Activated CD4-positive, alpha-beta T cell treated with anti-CD3 and anti-CD28 coated beads, Interleukin-2, amount 50 U/mL, for 1 hour (primary cell): ENCODE measurements at places on chromosomes 4 and X.
A peak's percentile ranks its signal among the peaks of the same experiment; 100 is the strongest.

DNA sequence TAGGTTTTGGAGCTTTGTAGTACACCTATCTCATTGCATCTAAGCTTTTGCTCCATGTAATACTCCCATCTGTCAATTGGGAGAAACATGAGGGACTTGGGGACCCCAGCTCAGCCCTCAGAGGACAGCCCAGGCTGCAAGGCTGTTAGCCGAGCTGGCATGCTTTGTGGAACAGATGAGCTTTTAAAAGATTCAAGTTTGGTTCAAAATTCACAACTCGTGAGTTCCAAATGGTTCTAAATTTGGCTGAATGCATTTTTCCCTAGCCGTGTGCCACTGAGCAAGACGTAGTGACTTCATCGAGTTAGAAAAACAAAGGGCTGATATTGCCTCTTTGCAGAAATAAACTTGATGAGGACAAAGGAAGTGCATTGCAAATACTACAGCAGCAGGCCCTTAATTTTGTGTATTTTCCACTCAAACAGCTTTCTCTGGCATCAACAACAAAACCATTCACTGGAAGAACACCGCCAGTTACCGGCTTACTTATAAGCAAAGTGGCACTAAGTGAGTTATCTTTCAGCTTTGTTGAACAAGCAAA lies 165.0 kb upstream of the HS3ST1 start:
- no peak for DNase-seq

GRCh38 chr4:25966171-25966570 lies 52.2 kb downstream of the SMIM20 start:
- no peak for DNase-seq

DNA sequence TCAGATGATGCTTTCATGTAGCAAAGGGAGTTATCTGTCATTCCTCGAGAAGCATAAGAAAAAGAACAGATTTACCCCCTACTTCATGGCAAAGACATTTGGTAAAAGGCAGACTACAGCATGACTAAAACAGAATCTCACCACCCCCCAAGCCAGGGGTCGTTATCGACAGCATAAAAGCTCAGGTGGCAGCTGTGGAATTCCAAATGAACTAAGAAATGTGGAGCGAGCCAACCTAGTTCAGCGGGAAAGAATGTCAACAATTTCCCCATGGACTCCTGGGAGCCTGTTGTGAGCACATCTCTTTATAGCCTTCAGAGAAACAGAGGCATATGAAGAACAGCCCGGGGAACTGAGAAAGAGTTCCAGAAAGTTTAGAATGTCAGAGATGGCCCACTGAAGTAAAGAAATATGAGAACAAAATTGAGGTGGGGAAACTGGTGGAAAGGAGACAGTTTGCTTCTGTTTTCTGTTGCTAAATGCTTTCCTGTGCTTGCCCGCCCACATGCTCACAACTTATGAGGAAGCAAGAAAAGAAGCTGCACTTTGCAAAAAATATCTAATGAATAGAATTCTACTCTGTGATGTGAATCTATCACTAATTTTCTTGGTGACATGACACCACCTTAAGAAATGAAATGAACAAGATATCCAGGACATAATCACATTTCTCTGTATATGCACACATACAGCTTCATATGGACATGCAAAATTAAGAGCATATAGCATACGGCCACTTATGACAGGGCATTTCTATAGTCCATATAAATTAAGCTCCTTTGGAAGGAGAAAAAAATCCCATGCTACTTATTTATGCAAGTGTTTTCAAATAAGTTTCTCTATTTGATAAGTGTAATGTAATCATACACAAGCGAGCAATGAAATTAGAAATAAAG lies 135.3 kb upstream of the MID1 start:
- DNase-seq, result no peak

GRCh38 chr4:26782830-26783202 lies 77.8 kb upstream of the STIM2 start:
- DNase-seq, result no peak

DNA sequence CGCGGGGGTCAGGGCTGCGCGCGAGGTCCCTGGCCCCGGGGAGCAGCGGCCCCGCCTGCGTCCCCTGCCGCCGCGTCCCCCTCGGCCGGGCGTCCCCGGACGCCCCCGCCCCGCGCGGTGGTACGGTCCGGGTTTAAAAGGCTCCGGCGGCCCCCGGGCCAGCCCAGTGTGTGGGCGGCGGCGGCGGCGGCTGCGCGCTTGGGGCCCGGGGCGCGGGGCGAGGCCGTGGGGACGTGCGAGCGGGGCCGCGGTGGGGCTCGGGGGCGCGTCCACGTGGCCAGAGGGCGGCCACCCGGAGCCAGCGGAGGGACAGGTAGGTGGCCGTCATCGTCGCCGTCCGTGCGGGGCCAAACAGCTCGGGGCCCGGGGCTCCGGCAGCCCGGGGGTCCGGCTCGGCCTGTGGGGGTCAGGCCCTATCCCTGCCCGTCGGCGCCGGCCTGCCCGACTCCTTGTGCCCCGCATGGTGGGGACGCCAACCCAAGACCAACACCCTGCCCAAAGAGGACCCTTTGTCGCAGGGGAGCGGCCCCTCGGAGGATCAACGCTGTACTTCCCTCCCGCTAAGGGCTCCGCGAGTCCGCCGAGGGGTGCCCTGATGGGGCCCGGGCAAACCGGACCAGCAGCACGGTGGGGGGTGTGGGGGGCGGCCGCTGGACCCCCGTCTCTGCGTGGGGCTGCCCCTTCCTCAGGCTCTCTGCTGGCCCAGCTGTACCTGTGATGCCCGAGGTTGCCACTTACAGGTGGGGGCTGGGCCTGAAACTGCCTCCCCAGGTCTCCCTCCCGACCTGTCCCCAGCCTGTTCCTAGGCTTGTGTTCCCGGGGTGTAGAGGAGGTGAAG lies at the start of gene PLXNA3:
TSS of gene PLXNA3 (plus strand) at position 166 of the 838 bp plus-strand sequence. CDS start 1,903 bp downstream, outside the sequence.
- DNase-seq, result peak; percentile 62

DNA sequence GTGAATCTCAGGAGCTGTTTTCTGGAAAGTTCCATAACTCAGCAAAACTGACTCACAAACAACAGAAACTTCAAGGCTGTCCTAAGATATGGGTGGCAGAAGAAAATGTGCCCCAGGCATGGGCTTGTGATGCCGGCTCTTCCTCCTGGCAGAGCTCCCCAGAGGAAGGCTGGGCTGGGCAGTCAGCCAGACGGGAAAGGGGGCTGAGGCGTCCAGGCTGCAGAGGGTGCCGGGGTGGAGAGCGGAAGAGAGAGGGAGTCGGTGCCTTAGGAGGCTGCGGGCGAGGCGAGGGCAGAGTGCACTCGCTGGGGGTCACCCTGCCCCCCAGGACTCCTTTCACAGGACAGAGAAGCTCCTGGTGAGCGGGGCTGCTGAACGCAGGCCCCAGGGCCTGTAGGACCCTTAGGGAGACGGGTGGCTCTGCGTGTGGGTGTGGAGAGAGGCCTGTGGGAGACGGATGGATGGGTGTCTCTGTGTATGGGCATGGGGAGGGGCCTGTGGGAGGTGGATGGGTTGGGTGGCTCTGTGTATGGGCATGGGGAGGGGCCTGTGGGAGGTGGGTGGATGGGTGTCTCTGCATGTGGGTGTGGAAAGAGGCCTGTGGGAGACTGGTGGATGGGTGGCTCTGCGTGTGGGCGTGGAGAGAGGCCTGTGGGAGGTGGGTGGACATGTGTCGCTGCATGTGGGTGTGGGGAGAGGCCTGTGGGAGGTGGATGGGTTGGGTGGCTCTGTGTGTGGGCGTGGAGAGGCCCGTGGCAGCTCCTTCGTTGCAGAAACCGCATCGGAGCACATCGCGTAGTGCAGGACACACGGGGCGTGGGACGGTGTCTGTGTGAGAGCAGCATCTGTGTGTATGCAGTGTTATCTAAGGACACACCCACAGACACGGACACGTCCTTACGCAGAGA lies 15.9 kb downstream of the PCGF3 start:
- no peak for DNase-seq

GRCh38 chr4:98503676-98504075 lies 154.7 kb downstream of the TSPAN5 start:
- no peak for DNase-seq

DNA sequence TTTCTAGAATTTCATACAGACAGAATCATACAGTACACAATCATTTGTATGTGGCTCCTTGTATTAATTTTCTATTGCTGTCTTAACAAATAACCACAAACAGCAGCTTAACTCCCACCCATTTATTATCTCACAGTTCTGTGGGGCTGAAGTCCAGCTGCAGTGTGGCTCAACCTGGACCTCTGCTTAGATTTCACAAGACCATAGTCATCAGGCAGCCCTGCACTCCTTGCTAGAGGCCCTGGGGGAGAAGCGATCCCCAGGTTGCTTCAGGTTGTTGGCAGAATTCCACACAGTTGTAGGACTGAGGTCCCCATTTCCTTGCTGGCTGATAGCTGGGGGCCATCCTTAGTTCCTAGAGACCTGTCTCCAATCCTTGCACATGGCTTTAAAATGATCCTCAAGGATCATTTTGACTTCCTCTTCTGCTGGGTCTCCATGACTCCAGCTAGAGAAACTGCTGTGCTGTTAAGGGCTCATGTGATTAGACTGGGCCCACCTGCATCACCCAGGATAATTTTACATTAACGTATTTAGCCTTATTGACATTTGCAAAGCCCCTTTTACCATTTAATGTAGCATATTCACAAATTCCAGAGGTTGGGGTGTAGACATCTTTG lies 60.9 kb upstream of the SMAD1 start:
- no peak for DNase-seq

GRCh38 chrX:107678957-107679740 lies 50.8 kb downstream of the PRPS1 start:
- DNase-seq, result peak; percentile 72

DNA sequence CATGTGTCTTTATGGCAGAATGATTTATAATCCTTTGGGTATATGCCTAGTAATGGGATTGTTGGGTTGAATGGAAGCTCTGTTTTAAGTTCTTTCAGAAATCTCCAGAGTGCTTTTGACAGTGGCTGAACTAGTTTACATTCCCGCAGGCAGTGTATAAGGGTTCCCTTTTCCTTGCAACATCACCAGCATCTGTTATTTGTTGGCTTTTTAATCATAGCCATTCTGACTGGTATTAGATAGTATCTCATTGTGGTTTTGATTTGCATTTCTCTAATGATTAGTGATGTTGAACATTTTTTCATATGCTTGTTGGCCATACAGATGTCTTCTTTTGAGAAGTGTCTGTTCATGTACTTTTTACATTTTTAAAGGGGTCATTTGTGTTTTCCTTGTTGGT lies 129.8 kb downstream of the TBCK start:
- no peak for DNase-seq

DNA sequence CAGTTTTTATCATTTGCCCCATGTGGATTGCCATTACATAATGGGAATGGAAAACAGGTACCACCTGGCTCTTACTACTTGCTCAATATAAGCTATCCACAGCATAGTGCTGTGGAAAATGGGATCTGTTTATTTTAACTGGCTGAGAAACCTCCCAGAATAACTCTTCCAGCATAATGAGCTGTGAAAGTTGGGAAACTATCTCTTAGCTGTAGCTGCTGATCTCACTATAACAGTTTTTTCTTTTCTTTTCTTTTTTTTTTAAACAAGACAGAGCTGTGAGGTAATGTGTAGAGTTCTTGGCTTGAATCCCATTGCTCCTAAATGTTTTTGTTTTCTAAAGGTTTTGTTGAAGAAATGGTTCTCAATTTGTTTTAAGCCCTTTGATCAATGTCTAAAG lies 988.3 kb downstream of the PCDH19 start:
- no peak for DNase-seq

DNA sequence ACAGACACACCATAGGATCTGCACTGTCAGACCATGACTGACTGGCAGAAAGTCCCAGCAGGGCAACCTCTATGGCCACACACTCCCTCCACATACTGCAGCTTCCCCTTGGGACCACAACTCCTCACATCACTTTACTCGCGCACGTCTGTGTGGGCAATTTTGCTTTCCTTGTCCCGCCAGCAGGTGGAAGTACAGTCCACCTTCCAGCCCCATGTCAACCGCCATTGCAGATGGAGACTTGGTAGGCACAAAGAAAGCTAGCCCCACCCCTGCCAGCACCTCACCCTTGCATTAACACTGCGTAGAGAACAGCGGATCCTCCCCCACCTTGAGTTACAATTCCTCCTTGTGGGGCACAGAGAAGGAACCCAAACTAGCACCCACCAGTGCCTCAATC lies 74.4 kb upstream of the NAP1L2 start:
- DNase-seq, result no peak

- no peak for DNase-seq
These were observed 1579.3 kb downstream of the C4orf33 start for GRCh38 chr4:130675266-130675665.

- DNase-seq, result no peak
These were observed 1.7 kb downstream of the FAM120C start for GRCh38 chrX:54181202-54181953.

DNA sequence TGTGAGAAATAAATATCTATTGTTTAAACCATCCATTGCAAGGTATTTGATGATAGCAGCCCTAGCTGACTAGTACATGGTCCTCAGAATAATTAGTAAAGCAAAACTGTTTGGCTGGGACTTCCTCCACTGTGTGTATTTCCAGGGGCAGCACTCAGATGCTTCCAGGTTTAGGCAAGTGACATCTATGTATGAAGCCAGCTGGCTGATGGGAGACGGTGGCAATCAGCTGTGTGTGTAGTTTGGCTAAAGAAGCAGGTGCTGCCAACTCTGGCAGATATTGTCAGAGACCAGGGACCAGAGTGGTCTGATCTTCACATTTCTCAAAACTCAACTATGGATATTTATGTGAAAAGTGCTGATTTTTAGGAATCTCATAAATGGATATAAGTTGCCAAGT lies 19.1 kb downstream of the HS3ST1 start:
- DNase-seq, result no peak

GRCh38 chrX:115894087-115894486 lies 276.5 kb upstream of the AGTR2 start:
- no peak for DNase-seq

GRCh38 chr4:129823105-129823504 lies 727.2 kb downstream of the C4orf33 start:
- no peak for DNase-seq

- DNase-seq, result no peak
These were observed 15.7 kb upstream of the RNF128 start for GRCh38 chrX:106710771-106711170.

- DNase-seq, result no peak
These were observed 54.9 kb downstream of the PHOX2B start for GRCh38 chr4:41693629-41694028.

DNA sequence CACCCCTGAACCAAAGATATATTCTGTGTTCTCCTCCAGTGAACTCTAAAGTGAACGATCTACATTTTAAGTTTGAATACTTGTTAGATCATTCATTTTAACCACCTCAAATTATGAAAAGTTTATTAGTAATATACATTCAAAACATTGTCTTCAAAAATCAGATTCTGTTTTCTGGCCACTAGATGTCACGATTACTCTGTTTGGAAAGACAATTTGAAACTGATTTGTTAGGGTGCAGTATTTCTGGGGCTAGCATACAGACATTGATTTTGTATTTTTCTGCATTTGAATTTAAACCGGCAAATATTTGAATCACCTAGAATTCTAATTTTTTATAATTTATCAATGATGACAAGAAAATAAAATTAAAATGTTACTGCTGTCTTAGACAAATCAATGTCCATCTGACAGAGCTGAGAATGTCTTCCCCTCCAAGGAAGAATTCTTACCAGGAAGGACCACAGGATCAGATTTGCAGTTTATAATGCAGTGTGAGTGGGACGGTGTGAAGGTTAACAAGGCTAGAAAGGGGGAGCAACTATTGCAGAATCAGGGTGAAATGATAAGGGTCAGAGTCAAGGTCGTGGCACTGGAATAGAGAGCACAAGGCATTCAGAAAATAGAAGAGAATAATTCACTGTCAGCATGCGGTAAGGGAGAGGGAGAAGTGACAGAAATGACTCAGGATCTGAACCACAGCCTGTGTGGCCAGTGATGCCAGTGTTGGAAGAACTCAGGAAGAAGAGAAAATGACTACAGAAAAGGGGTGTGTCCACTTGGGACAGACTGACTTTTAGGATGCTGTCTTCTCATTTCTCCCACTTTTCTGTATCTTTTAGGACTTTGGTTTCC lies 91.6 kb downstream of the ANXA10 start:
- no peak for DNase-seq

- no peak for DNase-seq
These were observed 136.3 kb downstream of the COL25A1 start for GRCh38 chr4:109166126-109166525.
